Activated CD8-positive, alpha-beta memory T cell treated with anti-CD3 and anti-CD28 coated beads for 4 hours (primary cell): ENCODE measurements at places on chromosomes 5 and 9.

- DNase-seq: no peak
Measured at GRCh38 chr5:66074901-66075300, 69.2 kb upstream of the SREK1 start.

DNA sequence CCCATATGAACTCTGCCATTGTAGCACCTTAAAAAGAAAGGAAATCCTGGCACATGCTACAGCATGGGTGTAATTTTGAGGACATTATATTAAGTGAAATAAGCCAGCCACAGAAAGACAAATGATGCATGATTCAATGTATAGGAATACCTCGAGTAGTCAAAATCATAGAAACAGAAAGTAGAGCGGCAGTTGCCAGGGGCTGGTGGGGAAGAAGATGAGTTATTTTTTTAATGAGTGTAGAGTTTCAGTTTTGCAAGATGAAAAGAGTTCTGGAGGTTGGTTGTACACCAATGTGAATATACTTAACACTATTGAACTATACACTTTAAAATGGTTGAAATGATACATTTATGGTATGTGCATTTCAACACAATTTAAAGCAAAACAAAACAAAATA lies 133.0 kb downstream of the ZDHHC21 start:
- no peak for DNase-seq

DNA sequence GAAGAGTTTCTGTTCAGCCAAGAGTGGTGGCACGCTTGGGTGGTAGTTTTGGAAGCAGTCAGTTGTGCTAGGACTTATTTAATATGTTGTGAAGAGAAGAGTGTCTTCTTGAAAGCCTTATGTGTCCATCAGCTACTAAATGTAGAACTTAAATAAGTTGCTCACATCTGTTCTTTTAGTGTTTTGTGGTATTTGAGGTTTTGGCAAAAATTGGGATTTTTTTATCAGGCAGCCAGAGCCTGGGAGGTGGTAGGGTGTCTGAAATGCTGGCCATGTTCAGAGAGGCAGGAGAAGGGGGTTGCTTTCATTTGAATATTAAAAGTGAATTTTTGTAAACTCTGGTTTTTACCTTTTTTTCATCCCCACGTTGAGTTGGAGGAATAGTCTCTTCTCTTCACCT lies 24.2 kb upstream of the ZBTB34 start:
- DNase-seq: no peak

DNA sequence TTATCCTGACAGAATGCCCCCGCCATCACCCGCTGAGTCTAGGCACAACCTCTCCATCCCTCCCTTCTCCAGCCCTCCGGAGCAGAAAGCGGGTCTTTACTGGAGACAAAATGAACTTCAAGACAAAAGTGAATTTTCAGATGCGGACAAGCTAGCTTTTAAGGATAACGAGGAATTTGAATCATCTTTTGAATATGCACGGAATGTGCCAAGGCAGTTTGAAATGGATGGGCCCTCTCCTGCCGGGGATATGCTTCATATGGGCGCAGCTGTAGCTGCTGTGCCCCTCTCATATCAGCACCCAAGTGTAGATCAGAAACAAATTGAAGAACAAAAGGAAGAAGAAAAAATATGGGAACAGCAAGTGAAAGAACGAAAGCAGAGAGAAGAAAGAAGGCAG lies 37.5 kb downstream of the CPLANE1 start:
- DNase-seq: no peak

DNA sequence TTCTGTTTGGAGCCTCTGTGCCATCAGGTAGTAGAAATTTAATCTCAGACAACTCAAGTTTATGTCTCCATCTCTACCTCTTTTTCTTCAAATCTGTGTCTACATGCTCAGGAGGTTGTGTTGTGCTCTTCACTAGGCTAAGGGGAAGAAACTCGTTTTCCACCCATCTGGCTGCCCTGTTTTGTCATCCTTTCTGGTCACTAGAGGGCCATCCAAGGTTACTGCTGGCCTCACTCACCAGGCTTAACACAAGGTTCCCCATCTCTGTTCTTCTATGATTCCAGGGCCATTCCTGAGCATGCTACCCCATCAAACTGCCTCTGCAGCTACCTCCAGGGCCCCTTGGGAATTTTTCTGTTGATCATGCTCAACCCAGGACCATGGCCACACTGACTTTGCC lies 213.3 kb upstream of the FBXL7 start:
- DNase-seq: no peak

DNA sequence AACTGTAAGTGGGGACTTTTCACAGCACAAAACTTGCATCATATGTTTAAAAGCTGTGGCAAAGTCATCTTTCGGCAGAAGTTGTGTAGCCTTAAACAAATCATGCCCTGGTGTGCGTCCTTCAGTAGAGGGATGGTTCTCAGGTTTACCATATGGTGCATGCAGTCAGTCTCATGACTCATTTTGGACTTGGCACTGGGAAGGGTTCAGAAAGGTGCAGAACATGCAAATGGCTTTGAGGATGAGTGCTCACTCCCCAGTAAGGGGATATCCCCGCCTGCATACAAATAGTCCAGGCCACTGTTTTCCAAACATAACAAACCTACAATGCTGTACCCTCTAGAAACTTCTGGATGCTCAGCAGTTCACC lies 260.3 kb downstream of the NDUFS4 start:
- DNase-seq: no peak

DNA sequence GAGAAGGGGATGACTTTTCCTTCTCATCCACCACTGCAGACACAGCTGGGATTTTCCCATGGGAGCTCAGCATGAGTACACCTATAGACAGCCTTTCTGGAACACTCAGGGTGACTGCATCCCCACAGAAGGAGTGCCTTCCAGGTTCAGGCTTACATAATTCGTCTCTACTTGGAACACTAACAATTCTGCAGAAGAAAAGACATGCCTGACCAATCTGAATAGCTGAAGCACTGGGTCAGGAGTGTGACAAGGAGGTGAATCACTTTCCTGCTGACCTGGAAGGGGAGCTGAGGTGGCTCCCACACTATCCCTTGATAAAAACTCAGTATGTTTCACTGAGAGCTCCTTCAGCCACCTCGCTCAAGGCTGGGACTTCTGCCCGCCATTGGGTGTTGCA lies 425.3 kb downstream of the TLR4 start:
- DNase-seq: no peak

GRCh38 chr5:149429839-149430721 lies 51.0 kb upstream of the IL17B start:
- no peak for DNase-seq

DNA sequence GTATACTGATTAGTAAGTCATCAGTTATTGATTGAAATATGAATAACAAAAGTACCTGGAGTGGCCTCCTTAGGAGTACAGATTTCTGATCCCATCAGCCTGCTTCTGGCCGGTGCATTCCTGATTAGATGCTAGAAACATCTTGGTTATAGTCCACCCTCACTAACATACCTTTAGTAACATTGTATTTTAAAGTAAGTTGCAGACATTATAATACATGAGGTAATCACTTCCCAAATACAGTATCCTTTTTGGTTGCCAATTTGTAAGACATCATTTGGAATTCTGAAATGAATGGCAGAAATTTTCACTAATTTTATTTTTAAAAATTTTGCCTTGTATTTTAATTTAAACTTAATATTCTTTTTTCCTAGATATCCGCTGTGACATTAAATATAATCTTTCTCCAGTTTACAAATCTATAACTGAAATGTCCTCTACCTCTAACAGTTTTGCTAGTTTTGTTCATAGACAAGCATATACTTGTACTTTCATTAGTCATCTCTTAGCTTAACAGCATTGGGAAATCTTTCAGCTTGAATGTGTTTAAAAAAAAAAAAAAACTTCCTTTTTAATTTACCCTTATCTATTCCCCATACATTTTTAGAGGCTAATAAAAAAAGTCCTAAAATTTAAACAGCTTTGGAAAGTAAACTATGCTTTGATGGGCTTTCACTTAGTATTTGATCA lies 178.9 kb downstream of the XRCC4 start:
- no peak for DNase-seq
